ENCODE measurements at places on chromosomes 1 and 21. TPM values are rescaled to one million over a fixed set of nuclear protein-coding genes. Genes with fewer than 3 reads are reported as not detected.

DNA sequence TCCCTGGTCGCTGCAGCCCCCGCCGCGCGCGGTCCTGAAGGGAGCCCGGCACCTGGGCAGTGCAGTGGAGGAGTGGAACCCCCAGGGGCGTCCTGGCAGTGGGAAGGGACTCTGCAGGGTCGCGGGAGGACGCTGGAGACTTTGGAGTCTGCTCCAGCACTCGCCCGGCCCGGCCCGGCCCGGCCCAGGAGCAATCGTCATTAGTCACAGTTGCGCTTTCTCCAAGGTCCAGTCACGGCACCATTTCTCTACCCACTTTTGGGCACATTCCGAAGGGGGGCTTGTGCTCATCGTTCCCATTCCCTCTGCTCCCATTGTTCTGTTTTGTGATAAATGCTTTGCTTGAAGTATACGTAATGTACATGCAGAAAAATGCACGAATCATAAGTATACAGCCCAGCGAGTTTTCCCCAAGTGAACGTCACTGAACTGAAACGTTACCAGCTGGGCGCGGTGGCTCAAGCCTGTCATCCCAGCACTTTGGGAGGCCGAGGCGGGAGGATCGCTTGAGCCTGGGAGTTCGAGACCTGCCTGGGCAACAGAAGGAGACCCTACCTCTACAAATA lies 999 bp downstream of the THAP3 start:
- DNase-seq: peak; percentile 45

- DNase-seq: no peak
Observed at GRCh38 chr1:90731382-90732050, 14.4 kb upstream of the BARHL2 start.

DNA sequence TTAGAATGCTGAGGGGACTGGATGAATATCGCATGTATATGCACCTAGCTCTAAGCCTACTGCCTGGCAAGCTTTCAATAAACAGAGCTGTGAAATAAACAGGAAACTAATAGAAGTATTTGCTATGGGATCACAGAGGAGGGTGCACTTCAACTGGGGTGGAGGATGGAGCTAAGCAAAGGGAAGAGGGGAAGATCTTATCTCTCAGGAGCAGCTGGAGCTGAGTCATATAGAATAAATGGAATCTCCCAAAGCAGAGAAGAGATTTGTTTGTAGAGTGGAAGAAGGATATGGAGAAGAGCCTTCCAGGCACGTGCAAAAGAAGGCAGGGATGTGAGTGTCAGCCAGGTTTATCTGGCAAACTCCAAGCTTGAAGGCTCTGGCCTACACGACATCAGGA lies 17.0 kb upstream of the KCNA10 start:
- DNase-seq: no peak

Gene ADORA3
- total RNA-seq: 0.10 TPM

Gene KRTAP12-2
- not detected for total RNA-seq

Gene SLC22A15
- not detected for total RNA-seq

Gene OR10J1
- total RNA-seq: not detected

DNA sequence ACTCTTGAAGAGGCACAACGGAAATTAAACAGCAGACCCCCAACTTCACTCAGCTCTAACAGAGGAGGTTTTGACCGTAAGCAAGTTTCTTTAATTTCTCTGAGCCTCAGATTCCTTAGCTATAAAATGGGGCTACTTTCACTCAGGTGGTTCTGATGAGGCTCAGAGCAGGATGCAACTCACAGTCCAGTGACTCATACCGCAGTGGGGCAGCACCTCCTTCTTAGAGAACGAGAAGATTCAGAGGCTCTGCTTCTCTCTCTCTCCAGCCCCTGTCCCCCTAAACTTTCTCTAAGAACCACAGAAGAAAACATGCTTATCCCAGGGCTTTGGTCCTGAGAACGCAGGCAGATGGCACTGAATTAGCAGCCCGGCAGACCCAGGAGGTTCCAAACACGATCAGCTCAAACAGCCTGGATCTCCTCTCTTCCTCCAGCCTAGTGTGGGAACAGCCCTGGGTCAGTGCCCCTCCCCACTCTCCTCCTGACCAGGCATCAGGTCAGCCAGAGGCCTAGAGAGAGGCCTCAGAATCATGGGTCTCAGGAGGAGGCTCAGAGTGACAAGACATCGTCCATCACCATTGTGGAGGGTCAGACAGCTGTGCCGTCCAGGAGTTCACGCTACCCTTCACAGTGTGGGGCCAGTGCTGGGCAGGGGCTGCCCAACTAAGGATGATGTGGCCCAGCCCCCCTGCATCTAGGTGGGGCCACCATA lies 433.0 kb downstream of the PTPRU start:
- DNase-seq: no peak

DNA sequence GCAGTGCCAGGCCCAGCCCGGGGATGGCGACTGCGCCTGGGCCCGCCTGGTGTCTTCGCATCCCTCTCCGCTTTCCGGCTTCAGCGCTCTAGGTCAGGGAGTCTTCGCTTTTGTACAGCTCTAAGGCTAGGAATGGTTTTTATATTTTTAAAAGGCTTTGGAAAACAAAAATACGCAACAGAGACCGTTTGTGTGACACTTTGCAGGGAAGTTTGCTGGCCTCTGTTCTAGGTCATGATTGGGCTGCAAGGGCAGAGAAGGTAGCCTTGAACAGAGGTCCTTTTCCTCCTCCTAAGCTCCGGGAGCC lies 719 bp downstream of the SOD1 start:
- DNase-seq: no peak

DNA sequence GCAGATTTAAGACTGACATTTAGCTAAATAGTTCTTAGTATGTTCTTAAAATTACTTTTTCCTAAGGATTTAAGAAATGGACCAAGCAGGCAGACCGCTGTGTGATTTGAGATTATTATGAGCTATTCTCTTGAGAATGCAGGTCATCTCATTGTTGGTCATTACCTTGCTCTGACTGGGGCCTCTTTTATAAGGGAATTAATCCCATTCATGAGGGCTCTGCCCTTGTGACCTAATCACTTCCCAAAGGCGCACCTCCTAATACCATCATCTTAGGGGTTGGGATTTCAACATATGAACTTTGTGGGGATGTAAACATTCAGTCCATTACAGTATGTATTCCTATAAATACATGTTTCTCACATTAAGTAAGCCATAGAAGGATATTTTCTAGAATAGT lies 24.2 kb downstream of the OSBPL9 start:
- DNase-seq: no peak

Gene KIF21B
- total RNA-seq: 0.61 TPM

Gene SPRR1A
- total RNA-seq: not detected

Gene TFAP2E
- total RNA-seq: 9.8 TPM

GRCh38 chr21:46153247-46154154 lies 1.9 kb downstream of the FTCD start:
- DNase-seq: peak; percentile 71

GRCh38 chr1:182917378-182917777 lies 35.6 kb downstream of the SHCBP1L start:
- DNase-seq: no peak

Gene MFAP2
- 24.1 TPM for total RNA-seq

DNA sequence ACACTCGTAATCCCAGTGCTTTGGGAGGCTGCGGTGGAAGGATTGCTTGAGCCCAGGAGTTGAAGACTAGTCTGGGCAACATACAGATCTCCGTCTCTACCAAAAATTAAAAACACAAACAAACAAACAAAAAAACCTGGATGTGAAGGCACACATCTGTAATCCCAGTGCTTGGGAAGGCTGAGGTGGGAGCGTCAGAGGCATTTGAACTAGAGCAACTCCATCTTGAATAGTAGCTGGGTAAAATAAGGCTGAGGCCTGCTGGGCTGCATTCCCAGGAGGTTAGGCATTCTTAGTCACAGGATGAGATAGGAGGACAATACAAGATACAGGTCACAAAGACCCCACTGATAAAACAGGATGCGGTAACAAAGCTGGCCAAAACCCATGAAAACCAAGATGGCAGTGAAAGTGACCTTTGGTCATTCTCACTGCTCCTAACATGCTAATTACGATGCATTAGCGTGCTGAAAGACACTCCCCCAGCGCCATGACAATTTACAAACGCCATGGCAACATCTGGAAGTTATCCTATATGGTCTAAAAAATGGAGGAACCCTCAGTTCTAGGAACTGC lies 33.2 kb upstream of the RD3 start:
- no peak for DNase-seq

DNA sequence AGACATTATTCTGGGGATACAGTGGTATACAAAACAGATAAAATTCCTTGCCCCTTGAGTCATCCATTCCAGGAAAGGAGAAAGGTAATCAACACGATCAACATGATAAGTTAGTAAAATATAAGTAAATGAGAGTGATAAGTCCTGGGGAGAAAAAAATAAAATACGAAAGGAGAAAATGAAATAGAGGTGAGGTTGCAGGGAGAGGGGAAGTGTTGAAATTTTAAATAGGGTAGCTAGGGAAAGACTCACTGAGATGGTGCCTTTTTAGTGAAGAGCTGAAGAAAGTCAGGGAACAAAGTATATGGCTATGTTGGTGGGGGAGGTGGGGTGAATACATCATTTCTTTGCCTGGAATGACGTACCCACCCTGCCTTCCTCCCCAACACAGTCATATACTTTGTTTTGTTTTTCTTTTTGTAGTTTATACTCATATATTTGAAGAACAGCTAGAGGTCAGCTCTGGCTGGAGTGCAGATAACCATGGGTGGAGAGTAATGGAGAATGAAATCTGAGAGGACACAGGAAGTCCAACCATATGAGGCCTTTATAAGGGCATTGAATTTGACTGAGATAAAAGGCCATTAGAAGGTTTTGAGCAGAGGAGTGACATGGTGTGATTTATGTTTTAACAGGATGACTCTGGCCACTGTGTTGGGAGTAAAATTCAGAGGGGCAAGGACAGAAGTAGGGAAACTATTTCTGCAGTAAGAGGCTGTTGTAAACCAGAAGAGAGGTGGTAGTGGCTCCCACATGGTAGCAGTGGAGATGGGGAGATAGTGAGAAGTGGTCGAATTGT lies 54.8 kb downstream of the OSBPL9 start:
- no peak for DNase-seq
